CD8-positive, alpha-beta T cell (primary cell): ENCODE measurements at places on chromosomes 6 and 20.
A peak's percentile ranks its signal among the peaks of the same experiment; 100 is the strongest.

DNA sequence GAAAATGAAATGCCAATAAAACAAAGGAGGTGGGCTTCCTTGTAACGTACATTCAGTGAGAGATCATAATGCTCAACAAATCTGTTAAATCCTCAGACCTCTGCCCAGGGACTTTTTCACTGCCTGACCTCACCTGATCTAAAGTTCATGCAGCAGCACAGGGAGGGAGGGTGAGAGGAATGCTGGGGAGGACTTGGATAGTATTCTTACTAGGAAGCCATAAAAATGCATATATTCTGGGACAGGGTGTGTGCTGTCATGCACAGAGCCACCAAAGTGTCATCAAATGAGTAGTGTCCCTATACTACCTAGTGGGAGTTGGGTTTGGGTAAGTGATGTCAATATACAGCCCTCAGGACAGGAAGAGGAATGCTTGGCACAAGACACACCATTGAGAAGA is 32.6 kb downstream of the CLIC5 start:
- no peak for DNase-seq

DNA sequence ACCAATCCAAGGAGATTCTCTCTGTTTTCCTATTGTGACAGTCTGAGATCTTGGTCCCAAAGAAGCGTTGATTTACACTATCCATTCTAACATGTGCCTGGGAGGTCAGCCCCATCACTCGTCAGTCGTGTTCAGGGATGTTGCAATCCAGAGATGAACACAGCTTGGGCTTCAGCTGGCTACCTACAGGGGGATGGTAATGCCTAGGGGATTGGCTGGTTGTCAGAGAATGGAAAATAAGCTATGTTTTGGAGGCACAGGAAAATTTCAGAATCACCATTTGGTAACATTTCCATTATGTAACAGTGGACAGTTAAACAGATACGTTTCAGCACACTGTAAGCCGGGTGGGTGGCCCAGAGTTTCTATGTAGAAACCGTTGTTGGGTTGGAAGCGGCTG is 147.1 kb upstream of the RALGAPA2 start:
- DNase-seq = no peak

DNA sequence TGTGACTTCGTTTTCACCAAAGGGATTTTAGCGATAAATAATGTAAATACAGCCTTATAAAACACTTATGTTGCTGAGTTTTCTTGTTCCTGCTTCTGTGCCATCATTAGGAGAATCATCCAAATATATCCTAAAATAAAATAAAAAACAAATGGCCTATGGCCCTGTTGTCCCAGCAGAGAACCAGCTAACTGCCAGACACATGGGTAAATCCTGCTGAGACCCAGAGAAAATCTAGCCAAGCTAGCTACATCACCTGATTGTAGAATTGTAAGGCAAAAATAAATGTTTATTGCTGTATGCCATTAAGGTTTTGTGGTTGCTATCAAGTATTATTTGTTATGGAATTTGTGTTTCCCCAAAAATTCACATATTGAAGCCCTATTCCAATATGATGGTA is 631.2 kb upstream of the SYNCRIP start:
- no peak for DNase-seq

GRCh38 chr6:109944448-109944847 is 33.7 kb upstream of the GPR6 start:
- no peak for DNase-seq

DNA sequence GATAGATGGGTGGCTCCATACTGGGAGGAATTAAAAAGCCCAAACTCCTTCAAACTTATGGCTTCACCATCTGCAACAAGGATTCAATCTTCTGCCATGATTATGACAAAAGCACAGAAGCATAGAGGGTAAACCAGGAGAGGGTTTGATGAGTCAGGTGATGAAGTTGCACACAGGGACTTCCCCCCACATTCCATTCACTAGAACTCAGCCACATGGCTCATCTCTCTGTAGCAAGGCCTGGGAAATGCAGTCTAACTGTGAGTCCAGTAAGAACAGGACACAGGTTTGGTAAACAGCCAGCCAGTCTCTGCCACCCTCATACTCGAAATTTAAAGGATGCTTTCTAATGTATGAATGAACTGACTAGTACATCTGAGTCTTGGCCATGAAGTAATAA is 142.9 kb downstream of the HIVEP2 start:
- DNase-seq = peak; percentile 38

DNA sequence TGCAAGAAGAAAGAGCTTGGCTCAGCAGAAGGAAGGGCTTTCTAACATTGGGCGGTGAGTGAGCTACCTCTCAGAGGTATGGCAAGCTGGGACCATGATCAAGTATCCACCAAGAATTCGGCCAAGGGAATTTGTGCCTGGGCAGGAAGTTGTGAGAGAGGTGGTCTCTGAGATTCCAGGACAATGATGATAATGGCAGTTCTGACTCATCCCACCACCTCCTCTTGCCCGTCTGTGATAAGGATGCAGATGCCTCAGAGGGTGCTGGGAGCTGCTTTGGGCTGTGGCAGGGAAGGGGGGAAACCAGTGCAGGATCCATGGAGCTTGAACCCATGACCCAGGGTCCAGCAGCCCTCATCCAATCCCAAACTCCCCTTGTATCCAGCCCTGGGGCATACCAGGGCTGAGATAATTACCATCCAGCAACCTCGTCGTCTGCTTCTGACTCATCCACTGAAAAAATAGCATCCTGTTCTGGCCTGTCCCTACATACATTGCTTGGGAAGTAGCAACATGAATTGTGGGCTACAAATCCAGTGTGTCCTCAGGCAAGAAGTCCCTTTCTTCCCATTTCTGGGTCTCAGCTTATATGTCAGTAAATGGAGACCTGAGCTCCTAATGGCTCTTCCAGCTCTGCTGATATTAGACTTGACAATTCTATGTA is 5.9 kb downstream of the TGM6 start:
- no peak for DNase-seq

GRCh38 chr20:52001999-52002666 is 189.4 kb downstream of the ZFP64 start:
- DNase-seq = no peak

GRCh38 chr20:19330731-19331130 is 118.3 kb downstream of the SLC24A3 start:
- DNase-seq = no peak

DNA sequence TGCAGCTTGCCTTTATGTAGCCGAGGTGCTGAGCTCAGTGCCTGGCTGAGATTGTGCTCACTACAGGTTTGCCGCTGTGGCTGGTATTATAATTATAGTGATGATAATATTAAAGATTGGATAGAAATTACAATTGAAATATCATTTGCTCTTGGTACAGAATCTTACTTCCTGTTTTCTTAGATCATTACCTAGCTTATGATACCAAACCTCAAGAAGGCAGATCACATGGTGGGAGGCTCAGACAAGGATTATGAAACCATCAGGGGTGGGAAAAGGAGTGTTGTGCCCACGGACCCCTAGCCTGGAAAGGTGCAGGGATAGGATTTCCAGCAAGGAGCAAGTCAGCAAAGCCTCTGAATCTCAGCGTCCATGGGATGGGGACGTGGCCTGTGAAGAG is 70.6 kb downstream of the IGF2R start:
- no peak for DNase-seq

GRCh38 chr6:76439811-76440210 is 367.3 kb upstream of the IMPG1 start:
- no peak for DNase-seq

DNA sequence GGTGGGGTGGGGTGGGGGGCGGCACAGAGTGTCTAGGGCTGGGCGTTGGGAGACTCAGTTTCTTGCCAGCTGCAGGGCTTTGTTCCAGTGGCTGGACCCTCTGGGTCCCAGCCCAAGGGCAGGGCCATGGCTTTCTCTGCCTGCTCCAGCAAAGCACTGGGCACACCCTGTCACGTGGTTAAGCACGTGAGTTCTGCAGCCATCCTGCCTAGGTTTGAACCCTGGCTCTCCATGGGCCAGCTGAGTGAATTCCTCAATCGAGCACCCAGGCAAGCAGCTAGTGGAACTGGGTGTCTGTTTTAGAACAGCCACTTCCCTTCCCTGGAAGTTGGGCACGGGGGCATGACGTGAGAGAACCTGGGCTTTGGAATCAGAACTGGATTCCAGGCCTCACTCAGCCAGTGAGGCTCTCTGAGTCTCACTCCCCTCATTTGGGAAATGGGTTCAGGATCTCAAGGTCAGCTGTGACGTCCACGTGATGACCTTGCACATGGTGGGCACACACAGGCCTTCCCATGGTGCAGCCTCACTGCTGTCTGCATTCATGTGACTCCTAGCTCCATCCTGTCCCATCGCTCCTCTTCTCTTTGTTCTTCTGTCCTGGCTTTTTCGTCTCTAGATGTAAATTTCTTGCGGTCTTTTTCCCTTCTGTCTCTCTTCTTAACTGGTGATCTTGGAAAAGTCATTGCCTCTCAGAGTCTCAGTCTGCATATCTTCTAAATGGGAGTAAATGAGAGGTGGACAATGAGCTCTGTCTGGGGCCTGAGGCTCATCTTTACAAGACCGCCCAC is 45.9 kb downstream of the NOL4L start:
- DNase-seq = no peak

DNA sequence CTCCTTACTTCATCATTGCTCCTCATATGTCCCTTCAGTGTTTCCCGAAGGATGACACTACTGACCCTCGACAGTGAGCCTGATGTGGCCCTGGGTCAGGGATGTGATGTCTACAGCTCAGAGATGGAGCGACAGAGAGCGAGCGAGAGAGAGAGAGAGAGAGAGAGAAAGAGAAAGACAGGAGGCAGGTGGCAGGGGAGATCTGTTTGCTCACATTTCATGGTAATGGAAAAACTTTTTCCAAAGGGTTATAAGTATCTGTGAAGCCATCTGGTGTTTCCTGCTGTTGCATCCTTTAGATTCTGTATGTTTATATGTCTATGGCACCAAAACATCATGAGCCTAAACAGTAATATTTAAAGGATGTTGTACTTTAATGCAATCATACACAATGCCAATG is 77.2 kb downstream of the PPP1R3G start:
- DNase-seq = no peak

DNA sequence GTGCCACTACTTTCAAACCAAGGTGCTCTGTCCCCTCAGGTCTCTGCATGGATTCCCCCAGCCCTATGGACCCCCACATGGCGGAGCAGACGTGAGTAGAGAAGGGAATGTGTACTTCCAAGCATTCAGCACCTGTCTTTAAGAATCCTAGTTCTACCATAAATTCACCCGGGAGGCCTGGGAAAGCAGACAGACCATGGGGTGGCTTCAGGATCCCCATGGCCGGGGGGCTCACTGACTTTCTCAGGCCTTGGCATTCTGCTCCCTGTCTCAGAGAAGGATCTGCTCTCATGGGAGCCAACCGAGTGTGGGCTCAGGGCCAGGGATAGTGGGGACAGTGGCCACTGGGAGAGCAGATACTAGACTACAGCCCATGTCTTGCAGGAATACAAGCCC is 2.3 kb downstream of the CDC25B start:
- no peak for DNase-seq

DNA sequence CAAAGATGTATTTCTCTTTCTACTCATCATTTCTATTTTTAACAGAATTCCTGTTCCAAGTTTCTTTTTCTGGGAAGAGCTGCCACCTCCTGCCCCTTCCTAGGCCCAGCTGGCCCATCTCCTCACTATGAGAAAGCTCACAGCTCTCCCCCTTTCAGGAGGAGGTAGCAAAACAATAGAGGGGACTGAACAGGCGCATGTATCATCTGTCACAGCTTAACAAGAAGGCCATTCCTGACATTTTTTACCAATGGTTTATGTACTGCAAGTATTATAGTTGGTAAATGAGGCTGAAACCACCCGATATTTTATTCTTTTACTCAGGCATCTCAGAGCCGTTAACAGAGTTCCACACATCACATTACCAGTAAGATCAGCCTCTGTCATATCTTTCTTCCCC is 103.7 kb upstream of the MTHFD1L start:
- no peak for DNase-seq

DNA sequence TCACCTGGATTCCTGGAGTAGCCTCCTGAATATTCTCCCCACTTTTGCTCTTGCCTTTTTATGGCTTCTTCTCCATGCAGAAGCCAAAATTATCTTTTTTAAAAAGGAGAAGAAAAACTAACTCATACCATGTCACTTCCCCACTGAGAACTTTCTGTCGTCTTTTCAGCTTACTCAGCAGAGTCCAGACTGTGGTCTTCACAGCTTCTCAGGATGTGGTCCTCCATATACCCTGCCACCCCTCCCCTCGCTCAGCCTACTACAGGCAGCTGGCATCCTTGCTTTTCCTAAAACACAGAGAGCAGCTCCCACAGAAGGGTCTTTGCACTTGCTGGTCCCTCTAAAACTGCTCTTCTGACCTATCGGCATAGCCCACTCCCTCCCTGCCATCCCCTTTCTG is 89.4 kb upstream of the ISM1 start:
- DNase-seq = no peak

- no peak for DNase-seq
Observed at GRCh38 chr6:151661928-151662327, 145.6 kb upstream of the ESR1 start.

DNA sequence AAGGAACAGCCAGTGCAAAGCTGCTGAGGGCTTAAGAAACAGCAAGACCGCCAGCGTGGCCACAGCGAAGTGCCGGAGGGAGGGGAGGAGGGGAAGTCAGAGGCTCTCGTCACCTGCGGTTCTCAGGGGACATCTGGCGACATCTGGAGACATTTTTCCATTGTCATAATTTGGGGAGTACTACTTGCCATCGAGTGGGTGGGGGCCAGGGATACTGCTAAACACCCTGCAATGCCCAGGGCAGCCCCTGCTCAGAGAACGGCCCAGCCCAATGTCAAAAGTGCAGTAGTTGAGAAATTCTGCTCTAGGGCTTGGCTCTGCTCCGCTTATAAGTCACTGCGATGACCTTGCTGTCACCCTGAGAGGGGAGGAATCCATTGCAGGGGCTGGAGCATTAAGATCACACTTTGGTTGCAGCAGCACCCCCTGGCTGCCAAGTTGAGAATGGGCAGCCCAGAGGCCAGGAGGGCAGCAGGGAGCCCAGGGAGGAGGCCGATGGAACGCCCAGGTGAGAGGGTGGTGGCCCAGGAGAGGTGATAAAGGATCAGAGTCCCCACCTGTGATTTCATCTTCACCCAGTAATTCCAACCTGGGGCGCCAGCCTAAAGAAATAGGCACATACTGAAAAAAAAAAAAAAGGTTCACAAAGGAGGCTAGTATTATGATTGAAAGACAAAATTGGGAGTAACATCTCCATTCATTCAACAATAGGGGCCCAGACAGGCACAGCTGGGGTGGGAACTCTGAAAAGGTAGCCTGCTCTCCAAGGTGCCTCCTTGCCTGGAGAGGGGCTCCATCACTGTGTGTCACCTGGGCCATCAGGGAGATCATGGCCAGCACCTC is 218.2 kb downstream of the BMP7 start:
- DNase-seq = no peak

- no peak for DNase-seq
Observed at GRCh38 chr6:137222381-137222780, 3.2 kb upstream of the IFNGR1 start.

DNA sequence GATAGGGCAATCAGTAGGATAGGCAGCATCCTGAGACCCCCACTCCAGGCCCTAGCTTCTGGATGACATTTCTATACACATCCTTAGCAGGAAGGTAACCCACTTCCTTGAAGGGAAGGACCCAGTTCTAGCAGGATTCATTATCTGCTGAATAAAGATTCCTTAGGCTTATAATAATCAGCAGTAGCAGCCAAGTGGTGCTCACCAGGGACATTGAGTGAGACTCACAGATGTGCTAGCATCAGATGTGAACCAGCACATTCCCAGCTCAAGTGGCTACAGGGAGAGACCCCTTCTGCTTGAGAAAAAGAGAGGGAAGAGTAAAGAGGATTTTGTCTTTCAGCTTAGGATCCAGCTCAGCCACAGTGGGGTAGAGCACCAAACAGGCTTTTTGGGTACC is 244.8 kb upstream of the UFL1 start:
- DNase-seq = no peak
